ENCODE measurements at places on chromosomes 7 and 10. TPM values are rescaled to one million over a fixed set of nuclear protein-coding genes. Genes with fewer than 3 reads are reported as not detected.

Gene DNAJC30
- 10.6 TPM for polyA plus RNA-seq

Gene SPDYE6
- not detected for polyA plus RNA-seq

Gene STN1
- polyA plus RNA-seq = 17.8 TPM

Gene COL1A2
- 4,454 TPM for polyA plus RNA-seq

Gene VSTM2A
- not detected for polyA plus RNA-seq

Gene HYAL4
- not detected for polyA plus RNA-seq

Gene SFTPA1
- polyA plus RNA-seq = not detected

GRCh38 chr7:26759108-26759507 lies 105.3 kb downstream of the SKAP2 start:
- no peaks in the 10 kb centered on the region for H3K4me1 ChIP-seq
- DNase-seq = no peak
- no peaks in the 10 kb centered on the region for H3K27me3 ChIP-seq
- no peak overlapping the region for H3K27ac ChIP-seq
- no peak overlapping the region for H3K4me3 ChIP-seq

GRCh38 chr7:108598153-108598552 lies 28.5 kb downstream of the DNAJB9 start:
- H3K36me3 ChIP-seq = no peaks in the 10 kb centered on the region
- no peak overlapping the region for H3K27ac ChIP-seq
- H3K4me3 ChIP-seq = no peak overlapping the region
- H3K4me1 ChIP-seq = no peaks in the 10 kb centered on the region

DNA sequence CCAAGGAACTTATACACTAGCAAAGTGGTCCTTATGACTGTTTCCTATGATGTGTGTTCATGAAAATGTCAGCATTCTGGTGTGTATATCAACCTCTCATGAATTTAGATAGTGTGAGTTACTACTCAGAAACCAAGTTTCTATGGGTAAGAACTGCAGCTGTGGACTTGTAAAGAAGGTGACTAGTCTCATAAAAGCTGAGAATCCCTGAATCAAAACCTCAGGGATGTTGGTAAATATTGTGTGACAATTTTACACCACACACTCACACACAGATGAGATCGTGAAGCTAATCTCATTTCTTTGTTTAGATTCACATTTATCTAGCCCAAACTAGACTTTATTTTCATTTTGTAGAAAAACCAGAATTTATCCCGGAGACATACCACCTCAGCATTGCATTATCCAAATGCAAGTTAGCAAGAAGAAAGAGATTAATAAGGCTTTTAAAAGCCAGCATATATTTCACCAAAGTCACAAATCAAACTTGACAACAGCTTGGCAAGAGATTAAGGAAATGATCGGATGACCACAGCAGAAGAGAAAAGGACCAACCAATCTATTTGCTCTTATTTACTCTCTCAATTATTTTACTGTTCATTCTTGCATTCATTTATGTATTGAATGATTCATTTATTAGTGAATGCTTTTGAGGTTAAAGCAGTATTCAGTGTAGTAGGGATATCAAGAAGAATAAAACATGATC lies 92.9 kb downstream of the PLXDC2 start:
- H3K27me3 ChIP-seq = no peaks in the 10 kb centered on the region
- H3K27ac ChIP-seq = no peak overlapping the region
- H3K4me3 ChIP-seq = no peak overlapping the region
- no peaks in the 10 kb centered on the region for H3K36me3 ChIP-seq

- no peaks in the 10 kb centered on the region for H3K27me3 ChIP-seq
- H3K4me1 ChIP-seq = no peaks in the 10 kb centered on the region
- no peak for DNase-seq
- no peak overlapping the region for H3K4me3 ChIP-seq
These were observed 217.1 kb upstream of the HGF start for GRCh38 chr7:81986723-81987470.

GRCh38 chr10:547591-548081 lies 141.8 kb downstream of the DIP2C start:
- 0 out of 2 replicates have a peak, but pooled peaks cover 2% of the 10 kb centered on the region for H3K36me3 ChIP-seq
- H3K4me1 ChIP-seq = peaks cover 5% of the 10 kb centered on the region
- H3K27ac ChIP-seq = no peak overlapping the region
- no peaks in the 10 kb centered on the region for H3K27me3 ChIP-seq
- DNase-seq = no peak

DNA sequence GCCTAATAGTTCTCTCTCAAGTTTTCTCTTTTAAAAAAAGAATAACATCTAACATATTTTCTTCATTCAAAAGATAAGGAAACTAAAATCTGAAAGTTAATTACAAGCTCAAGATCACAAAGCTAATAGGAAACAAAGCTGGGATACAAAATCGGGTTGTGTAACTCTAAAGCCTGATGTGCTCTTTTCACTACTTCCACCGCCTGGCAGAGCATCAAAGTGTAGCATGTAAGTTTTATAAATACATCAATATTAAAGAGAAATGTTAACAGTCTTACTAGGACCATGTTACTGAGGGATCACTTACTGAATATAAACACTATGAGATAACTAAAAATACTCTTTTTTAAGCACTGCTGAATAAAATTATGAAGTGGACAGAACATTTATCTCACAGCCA lies 97.2 kb downstream of the KMT2C start:
- H3K4me1 ChIP-seq = peaks cover 2% of the 10 kb centered on the region
- no peak overlapping the region for H3K27ac ChIP-seq
- H3K4me3 ChIP-seq = no peak overlapping the region

GRCh38 chr7:93636276-93636675 lies 61.8 kb upstream of the CALCR start:
- H3K27me3 ChIP-seq = no peaks in the 10 kb centered on the region
- no peaks in the 10 kb centered on the region for H3K4me1 ChIP-seq
- no peak overlapping the region for H3K27ac ChIP-seq

GRCh38 chr7:148962823-148963582 lies 65.3 kb downstream of the PDIA4 start:
- H3K27me3 ChIP-seq = peaks cover 3% of the 10 kb centered on the region
- H3K27ac ChIP-seq = no peak overlapping the region
- peak; percentile 67 for DNase-seq
- H3K36me3 ChIP-seq = no peaks in the 10 kb centered on the region
- peak overlapping the region; percentile 62 for H3K4me3 ChIP-seq

GRCh38 chr10:97505152-97505551 lies 6.4 kb downstream of the UBTD1 start:
- H3K4me1 ChIP-seq = peaks cover 3% of the 10 kb centered on the region
- no peak for DNase-seq
- H3K27ac ChIP-seq = no peak overlapping the region
- H3K27me3 ChIP-seq = no peaks in the 10 kb centered on the region
- H3K4me3 ChIP-seq = no peak overlapping the region
- H3K36me3 ChIP-seq = no peaks in the 10 kb centered on the region

DNA sequence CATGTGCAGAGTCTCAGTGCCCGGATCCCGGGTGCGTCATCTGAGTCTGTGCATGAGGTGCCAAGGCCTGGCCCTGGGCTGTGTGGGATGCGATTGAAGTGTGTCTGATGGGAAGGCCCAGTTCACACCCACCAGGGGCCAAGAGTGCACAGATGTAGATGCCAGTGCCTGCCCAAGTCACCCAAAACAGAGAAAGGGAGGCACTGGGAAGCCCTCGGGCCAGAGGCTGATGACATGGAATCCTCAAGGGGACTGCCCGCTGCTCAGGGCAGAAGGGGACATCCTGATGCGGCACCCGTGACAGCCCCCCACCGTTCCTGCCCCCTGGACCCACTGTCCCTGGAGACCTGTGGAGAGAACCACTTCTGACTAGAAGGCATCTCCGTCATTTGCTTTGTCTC lies 72.2 kb upstream of the ZNF479 start:
- no peaks in the 10 kb centered on the region for H3K27me3 ChIP-seq
- no peaks in the 10 kb centered on the region for H3K36me3 ChIP-seq
- no peak overlapping the region for H3K4me3 ChIP-seq

DNA sequence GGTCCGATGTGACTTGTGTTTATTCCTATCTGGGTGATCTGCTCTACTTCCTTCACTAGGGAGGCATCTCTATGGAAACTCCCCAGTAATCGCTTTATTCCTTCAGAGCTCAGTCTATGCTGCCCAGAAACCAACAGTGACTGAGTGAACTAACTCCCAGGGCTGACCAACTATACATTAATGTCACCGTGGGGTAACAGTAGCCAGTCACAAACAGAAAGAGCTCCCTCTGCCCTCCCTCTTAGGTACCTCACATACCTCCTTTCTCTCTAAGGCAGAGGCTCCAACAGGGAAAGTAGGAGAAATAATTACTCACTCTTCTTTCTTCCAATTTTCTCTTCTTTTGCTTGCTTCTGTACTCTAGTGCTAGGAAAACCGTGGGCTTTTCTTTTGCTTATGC lies 855.0 kb downstream of the REEP3 start:
- H3K36me3 ChIP-seq = no peaks in the 10 kb centered on the region
- no peaks in the 10 kb centered on the region for H3K27me3 ChIP-seq
- no peaks in the 10 kb centered on the region for H3K4me1 ChIP-seq
- H3K27ac ChIP-seq = no peak overlapping the region
- no peak for DNase-seq

DNA sequence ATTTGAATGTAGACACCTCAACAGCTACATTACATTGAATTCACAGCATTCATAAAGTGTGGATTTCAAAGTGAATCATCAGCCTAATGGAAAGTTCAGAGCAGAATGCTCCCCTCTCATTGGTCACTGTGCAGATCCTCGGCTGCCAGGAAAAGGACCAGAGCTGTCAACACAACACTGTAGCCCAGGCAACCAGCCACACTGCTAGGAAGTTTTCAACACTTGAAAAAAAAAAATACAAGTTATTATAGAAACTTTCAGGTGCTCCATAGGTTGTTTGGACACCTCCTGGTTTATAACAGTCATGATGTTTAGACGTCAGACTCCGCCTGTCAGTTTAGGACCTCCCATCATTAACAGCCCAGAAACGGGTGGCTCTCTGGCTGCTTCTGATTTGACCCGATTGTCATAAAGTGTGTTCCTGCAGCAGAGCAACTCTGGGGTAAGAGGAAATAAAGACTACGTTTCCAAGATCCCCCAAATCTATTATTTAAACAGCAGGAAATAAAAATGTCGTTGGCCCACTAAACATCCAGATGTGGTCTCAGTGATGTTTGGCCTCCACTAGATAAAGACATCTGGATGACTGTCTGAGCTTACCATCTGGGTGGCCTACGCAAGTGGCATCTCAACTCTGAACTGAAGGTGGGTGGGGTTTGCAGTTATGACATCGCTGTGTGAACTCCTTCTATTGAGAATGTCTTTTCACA lies 117.4 kb downstream of the CABCOCO1 start:
- H3K27me3 ChIP-seq = no peaks in the 10 kb centered on the region
- H3K27ac ChIP-seq = no peak overlapping the region
- H3K36me3 ChIP-seq = no peaks in the 10 kb centered on the region
- DNase-seq = peak; percentile 74
- no peaks in the 10 kb centered on the region for H3K4me1 ChIP-seq
- no peak overlapping the region for H3K4me3 ChIP-seq

- H3K36me3 ChIP-seq = no peaks in the 10 kb centered on the region
- no peak for DNase-seq
- no peaks in the 10 kb centered on the region for H3K27me3 ChIP-seq
- H3K4me3 ChIP-seq = no peak overlapping the region
- H3K4me1 ChIP-seq = no peaks in the 10 kb centered on the region
These were observed 195.7 kb downstream of the THSD7A start for GRCh38 chr7:11636274-11636673.

DNA sequence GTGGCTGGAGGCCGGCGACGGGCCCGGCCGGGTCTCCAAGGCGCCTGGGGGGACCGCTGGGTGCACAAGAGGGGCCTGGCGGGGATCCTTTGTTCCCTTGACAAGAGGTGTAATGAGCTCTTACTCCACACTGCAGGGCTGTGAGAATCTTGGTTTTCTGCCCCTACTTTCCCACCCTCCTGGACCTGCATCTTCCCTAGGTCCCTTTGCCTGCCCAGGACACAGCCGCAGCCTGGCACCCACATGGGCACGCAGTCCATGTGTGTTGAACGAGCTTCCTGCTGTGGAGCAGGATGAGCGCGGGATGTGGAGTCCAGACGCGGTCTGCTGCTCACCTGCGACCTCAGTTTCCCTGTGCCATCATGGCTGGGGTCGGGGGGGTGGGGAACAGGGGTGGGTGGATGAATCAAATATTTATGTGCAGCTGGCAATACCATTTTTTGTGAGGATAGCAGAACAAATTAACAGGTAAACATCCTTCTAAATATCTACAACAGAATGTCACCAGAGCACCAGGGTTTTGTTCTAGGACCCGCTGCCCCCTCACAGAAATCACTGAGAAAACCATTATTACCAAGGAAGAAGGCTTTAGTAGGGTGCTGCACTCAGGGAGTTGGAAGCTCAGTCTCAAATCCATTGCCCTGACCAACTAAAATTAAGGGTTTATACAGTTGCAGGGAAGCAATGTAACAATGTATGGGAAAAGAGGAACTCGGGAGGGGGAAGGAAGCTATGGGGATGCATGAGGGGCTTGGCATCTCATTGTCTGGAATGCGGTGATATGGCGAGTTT lies 474 bp upstream of the NSMCE4A start:
- peak overlapping the region; percentile 56 for H3K27ac ChIP-seq
- peak overlapping the region; percentile 60 for H3K4me3 ChIP-seq
- H3K4me1 ChIP-seq = peaks cover 2% of the 10 kb centered on the region

DNA sequence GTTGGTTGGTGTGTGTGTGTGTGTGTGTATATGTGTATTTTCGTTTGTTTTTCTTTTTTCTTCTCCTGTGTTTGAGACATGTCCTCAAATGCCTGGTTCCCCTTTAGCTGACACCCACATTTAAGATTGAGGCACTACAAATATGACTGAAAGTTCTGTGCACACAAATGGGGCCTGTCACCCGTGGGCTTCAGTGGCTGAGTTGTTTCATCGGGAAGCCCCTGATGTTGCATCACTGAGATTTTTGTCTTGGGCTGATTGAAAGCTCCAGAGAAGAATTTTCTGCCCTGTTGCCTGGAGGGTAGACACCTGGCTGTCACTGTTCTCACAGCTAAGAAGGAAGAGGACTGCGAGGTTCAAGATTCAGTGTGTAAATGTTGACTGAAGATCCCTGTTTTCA lies 283.8 kb upstream of the C7orf33 start:
- H3K36me3 ChIP-seq = no peaks in the 10 kb centered on the region
- H3K27me3 ChIP-seq = no peaks in the 10 kb centered on the region
- H3K4me3 ChIP-seq = no peak overlapping the region

GRCh38 chr7:159210581-159211235 lies 66.0 kb upstream of the VIPR2 start:
- no peaks in the 10 kb centered on the region for H3K27me3 ChIP-seq
- DNase-seq = no peak
- H3K4me1 ChIP-seq = no peaks in the 10 kb centered on the region

- no peaks in the 10 kb centered on the region for H3K36me3 ChIP-seq
- peaks cover 22% of the 10 kb centered on the region for H3K4me1 ChIP-seq
- H3K27me3 ChIP-seq = peaks cover 2% of the 10 kb centered on the region
- peak; percentile 91 for DNase-seq
These were observed 32.4 kb downstream of the WBP1L start for GRCh38 chr10:102775935-102776669.

DNA sequence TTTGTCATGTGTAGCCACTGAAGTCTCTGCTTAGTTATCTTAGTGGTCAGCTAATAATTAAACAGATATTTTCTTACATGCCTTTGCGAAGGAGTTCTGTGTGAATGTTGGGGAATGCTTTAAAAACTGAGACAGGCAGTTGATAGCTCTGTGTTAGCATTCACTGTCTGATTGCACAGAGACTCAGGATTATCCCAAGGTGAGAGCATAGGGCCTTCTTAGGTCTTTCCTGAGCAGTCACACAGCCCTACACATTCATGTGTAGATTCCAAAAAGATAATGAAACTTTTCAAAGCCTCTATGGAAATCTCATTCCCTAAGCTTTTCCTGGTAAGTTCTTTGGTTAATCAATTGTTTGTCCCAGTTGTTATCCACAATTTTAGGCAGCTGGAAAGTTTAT lies 67.7 kb downstream of the CASD1 start:
- no peak overlapping the region for H3K4me3 ChIP-seq
- no peak overlapping the region for H3K27ac ChIP-seq
- no peak for DNase-seq

All from IMR-90 (cell line).